Activated CD8-positive, alpha-beta memory T cell treated with anti-CD3 and anti-CD28 coated beads, Interleukin-2, amount 10 ng/mL, durations not matched to agents 7 days and 5 days (primary cell): ENCODE measurements at places on chromosomes 12 and 14. TPM values are rescaled to one million over a fixed set of nuclear protein-coding genes. Genes with fewer than 3 reads are reported as not detected.

CHFR gene
- total RNA-seq = 89.7 TPM

DNA sequence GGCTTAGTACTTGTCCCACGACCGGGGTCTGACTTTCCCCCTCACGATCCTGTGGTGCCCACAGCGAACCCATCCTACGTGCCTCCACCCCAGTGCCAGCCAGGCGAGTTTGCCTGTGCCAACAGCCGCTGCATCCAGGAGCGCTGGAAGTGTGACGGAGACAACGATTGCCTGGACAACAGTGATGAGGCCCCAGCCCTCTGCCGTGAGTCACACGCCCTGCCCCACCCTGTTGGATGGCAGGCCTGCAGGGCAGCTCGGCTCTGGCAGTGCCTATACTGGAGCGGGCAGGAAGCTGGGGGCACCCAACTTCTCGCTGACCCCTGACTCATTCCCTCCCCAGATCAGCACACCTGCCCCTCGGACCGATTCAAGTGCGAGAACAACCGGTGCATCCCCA is 18.3 kb upstream of the LRP1-AS start:
- DNase-seq = no peak

DNA sequence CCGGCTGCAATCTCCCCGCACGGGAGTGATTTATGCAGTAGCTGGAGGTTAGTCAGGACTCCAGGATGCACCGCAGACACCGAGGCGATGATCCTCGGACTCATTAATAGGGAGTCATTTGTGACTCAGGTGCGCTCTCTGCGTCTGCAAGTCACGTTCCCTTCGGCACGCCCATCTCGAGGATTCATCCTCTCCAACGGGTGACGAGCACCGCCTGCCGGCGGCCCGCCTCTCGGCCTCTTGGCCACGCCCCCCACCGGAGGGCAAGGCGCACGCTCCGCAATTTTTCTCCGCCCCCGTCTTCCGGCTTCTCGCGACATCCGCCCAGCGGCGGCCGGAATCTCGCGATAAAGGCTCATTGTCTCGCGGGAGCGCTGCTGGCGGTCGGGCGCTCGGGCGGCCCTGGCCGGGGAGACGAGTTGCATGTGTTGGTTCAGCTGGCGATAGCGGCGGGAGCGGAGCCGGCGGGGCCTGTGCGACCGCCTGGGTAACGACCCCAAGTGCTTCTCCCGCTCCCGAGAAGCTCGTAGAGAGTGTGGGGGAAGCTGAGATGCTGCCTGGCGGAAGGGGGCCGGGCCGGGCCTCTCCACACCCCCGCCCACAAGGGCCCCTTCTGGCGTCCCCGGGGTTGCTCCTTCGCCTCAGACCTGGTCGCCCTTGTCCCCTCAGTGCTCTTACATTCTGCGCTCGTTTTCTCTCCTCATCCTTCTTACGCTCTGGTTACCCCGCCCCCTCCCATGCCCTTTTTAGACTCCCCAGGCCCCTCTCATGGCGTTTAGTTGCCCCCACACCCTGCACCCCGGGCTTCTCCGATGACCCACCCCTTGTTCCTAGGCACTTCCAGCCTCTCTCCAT is at the start of gene DENR:
DENR (plus strand) TSS at position 361 of the 855 bp plus-strand sequence. CDS start 878 bp downstream, outside the sequence.
- DNase-seq = peak; percentile 99

- DNase-seq = no peak
Measured at GRCh38 chr12:104486363-104486750, 29.6 kb downstream of the CHST11 start.

DNA sequence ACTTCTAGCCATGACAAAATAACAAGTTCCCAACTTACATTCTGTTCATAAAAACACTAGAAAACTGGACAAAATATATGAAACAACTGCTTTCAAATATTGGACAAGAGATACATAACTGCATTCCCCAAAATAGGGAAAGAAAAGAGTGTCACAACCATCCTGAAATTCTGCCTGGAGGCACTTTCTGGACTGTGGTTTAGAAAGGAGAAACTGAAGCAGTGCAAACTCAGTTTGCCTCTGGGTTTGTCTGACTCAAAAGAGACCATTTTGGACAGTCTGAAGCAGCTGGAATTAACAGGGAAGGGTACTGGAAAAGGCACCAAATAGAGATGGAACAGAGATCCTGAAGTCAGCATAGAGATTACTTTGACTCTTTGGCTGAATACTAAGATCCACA is 11.3 kb upstream of the SYT1 start:
- DNase-seq = no peak
